ENCODE measurements at places on chromosomes 3 and 15.

GRCh38 chr3:10467204-10467603, 38.2 kb downstream of the ATP2B2 start:
- no peak for DNase-seq

- DNase-seq, result no peak
Measured at GRCh38 chr15:53786401-53786800, 26.9 kb upstream of the WDR72 start.

DNA sequence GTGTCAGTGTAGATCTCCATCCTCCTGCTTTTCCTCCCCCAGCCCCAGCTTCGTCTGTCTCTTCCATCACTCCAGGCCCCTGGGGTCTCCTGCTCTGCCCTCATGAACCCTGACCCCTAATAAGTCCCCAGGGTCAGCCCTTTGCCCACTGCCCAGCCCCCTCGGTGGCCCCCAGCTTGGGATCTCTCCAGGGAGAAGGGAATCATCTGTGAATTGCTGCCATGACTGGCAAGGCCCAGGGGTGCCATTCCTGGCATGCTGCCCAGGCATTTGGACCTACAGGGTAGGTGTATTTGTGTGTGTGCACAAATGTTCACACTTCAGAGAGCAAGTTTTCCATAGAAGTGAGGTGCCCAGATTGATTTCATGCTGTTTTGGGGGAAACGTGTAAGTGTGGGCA, 5.9 kb upstream of the TBC1D21 start:
- DNase-seq, result no peak

GRCh38 chr3:185823078-185824044, 1.5 kb downstream of the IGF2BP2 start:
- no peak for DNase-seq

DNA sequence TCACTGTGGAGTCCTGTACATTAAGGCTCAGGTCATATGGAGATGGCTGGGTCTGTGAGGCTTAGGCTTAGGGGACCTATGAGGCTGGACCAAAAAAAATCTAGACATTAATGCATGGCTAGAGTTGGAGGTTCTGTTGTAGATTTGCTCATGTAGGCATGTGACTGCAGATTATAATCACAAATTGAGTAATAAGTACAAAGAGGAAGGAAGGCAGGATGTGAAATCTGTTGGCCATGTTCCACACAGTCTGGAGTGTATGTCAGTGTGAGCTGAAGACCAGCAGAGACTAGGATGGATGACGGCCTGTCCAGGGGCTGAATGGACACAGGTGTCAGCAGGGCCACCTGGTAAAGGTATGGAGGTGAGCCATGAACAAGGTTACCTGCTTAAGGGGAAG, at the start of gene ST3GAL6:
ST3GAL6 (plus strand) TSS at position 265 of the 400 bp plus-strand sequence. CDS start 5,101 bp downstream, outside the sequence.
- DNase-seq, result no peak

DNA sequence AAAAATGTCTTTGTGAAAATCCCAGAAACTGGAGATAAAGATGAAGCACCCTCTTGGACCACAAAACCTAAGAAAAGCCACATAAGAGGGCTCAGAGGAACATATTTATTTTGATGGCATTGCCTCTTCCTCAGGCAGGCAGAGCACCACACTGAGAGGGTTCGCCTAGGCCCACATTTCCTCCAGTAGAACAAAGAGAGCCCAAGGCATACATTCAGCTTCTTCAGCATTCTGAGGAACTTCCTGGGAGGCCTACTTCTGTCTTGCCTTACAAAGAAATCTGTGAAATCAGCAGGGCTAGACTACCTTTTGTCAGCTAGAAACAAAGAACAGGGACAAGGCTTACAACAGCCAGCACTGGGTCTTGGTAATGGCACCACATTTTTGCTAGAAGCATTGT, 1325.3 kb downstream of the SI start:
- no peak for DNase-seq

GRCh38 chr3:45215466-45215865, 10.6 kb downstream of the TMEM158 start:
- DNase-seq, result no peak

DNA sequence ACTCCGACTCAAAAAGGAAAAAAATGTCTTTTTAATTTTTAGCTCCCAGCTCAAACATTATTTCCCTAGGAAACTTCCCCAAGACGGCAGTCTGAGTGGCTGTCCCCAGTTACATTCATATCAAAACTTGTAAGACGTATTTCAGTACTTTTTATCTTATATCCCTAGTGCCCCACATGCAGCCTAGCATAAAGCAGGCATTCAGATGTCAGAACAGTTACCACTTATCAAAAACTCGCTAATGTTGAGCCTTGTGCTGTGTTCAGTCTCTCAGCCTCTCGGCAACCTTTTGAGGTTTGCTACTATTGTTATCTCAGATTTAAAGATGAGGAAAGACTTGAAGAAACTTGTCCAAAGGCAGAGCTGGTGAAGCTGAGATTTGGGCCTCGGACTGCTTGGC, 6.6 kb upstream of the SELENOS start:
- no peak for DNase-seq

DNA sequence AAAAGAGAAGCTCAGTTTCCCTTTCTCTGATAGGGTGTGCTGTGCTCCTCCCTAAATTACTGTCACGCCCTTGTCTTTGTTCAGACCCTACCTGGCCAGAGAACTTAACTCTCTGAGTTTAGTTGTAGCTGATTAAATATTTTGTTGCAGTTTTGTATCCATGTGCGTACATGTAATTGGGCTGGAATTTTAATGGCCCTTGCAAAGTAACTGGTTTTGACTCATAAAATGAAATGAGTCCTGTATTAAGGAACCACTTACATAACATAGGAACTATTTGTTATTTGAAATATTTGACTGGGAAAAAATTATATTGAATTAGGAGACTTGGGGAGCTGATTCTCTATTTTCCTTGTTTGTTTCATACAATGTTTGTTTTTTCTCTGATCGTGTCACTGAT, 80.2 kb downstream of the LRRK1 start:
- no peak for DNase-seq

DNA sequence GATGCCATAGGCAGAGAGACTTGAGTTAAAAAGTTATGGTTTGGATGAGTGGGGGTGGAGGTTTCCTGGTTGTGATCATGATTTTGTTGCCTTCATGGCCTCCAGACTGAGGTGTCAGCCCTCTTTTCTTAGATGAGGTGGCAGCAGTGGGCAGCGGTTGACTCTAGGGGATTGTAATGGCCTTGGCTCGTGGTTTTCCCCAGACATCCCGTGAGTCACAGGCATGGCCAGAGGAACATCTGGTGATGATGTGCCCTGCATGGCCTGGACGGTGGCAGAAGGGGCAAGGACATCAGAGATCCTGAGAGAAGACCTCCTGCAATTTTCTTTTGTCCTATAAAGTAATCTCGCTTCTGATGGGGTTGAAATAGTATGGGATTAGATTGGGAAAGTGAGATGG, 12.4 kb downstream of the RETNLB start:
- no peak for DNase-seq

- no peak for DNase-seq
Measured at GRCh38 chr15:60584355-60584998, 105.5 kb upstream of the ICE2 start.

- no peak for DNase-seq
Measured at GRCh38 chr15:27958911-27959578, 140.1 kb downstream of the OCA2 start.

DNA sequence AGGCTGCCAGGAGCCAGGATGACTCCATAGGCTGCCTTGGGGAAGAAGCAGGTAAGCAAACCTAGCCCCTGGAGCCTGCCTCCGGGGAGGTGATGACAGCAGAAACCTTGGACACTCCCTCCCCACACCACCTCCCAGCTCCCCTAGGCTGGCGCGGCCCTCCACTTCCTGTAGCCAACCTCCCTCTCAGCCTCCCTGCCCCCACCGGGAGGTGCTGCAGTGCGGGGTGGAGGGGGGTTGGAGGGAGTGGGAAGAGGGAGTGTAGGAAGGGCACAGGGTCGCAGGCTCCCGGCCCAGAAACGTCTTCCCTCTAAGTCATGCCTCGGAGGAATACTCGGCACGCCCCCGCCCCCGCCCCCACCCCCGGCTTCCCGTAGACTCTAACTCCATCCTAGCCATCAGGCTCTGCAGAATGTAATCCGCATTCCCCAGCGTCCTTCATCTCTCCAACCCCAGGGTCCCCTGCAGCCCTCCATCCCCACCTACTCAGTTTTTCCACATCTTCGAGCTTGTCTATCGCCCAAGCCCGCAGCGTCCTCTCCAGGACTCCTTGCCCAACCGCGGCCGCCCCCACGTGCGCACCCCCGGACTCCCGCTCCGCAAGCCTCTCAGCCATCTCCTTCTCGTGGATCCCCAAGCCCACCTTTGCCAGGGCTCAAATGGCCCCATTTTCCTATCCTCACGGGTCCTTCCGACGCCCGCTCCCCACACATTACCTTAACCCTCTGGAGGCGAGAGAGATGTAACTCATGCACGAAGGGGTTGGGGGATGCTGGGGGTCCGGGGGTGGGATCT, 528 bp downstream of the LPCAT4 start:
- peak; percentile 83 for DNase-seq

GRCh38 chr3:61774279-61774890, 213.0 kb downstream of the PTPRG start:
- DNase-seq, result no peak

DNA sequence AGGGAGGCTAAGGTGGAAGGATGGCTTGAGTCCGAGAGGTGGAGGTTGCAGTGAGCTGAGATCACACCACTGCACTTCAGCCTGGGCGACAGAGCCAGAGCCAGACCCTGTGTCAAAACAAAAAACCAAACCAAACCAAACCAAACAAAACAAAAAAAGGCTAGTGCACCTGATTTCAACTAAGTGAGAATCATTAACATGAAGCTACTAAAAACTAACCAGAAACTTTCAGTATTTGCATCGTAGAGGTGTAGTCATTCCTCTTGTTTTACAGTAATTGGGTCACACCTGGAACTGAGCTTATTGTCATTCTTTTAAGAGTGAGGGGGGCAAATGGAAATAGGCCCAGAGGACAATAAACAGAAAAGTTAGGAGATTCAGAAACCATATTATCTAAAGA, 58.5 kb downstream of the ST6GAL1 start:
- DNase-seq, result no peak

DNA sequence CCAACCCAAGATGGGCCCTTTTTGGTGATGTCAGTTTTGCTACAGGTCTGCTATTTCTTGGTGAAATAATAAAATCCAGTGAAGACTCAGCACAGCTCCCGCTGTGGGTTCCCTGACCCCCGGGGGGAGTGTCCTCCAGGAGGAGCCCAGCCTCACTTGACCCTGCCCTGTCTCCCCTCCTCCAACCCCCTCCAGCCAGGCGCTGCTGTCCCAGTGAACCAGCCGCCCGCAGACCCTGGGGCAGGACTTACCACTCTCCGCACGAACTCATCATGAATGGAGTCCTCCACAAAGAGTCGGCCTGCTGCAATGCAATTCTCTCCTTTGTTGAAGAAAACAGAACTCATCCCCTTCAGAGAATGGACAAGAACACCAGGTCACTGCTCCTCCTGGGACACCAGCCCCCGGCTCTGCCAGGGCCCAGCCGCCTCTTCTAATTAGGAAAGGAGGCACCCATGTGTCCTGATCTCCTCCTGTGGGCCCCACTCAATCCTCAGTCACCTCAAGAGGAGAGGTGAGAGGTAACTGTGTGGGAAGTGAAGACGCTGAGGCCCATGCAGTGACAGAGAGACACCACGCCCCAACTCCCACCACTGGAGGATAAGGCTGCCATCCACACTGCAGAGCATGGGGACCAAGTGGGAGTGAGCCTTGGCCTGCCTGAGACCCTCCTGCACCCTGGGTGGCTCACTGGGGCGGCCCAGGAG, 28.8 kb upstream of the SLC41A3 start:
- DNase-seq, result no peak

DNA sequence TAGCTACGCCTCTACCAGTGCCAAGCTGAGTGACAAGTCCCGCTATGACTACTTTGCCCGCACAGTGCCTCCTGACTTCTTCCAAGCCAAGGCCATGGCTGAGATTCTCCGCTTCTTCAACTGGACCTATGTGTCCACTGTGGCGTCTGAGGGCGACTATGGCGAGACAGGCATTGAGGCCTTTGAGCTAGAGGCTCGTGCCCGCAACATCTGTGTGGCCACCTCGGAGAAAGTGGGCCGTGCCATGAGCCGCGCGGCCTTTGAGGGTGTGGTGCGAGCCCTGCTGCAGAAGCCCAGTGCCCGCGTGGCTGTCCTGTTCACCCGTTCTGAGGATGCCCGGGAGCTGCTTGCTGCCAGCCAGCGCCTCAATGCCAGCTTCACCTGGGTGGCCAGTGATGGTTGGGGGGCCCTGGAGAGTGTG, 5.7 kb downstream of the GRM2 start:
- DNase-seq, result no peak

- peak; percentile 94 for DNase-seq
Measured at GRCh38 chr3:167653760-167654159, at the start of gene WDR49. Gene WDR49, minus strand, starts transcription at chr3:167653942. Its CDS starts 517 bp downstream, at chr3:167653425.

GRCh38 chr3:105304487-105304886, 62.2 kb upstream of the ALCAM start:
- no peak for DNase-seq

DNA sequence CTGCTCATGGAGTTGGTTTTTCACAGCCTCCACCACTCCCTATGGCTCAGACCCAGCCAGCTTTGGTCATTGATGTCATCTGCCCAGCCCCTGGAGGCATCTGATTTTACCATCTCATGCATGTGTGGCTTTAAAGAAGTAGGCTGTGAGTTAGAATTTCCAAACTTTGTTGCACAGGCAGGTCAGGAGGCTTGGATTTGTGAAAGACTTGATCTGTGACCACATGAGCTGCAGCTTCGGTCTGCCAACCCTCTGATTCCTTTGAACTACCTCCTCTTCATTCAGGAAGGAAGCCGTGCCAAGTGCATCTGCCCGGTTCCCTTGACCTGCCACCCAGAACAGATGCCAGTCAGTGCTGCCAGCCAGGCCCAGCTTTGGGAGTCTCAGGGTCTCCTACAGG, 9.2 kb downstream of the CTXND1 start:
- DNase-seq, result no peak

GRCh38 chr3:188979248-188979647, 192.5 kb upstream of the TPRG1 start:
- no peak for DNase-seq

DNA sequence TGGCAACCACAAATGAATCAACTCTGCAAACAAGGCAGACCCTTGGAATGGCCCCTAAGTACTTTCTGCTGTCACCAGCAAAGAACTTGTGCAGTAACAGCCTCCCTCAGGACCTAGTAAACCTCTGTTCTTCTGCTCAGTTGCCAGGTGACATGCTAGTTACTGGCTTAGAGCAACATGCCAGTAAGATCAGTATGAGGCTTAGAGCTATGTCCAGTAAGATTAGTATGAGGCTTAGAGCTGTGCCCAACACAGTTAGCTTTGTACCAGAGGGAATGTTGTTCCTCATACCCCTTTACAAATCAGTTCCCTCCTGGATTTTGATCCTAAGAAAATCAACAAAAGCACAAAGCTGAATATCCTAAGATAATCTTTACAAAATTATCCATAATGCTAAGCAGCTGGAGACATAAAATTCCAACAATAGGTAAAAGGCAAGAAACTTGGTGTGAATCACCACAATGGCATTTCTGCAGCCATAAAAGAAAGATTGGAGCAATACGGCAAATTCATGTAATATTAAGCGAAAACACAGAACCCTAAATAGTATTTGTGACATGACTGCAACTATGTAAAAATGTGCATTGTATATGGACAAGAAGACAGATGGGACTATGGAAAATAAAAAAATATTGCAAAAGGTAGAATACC, 107.3 kb upstream of the LPP start:
- DNase-seq, result no peak

- no peak for DNase-seq
Measured at GRCh38 chr3:54988838-54989630, 61.2 kb upstream of the LRTM1 start.

Data from iPS DF 19.7 (cell line).